ENCODE measurements at places on chromosomes 6 and 20. TPM values are rescaled to one million over a fixed set of nuclear protein-coding genes. Genes with fewer than 3 reads are reported as not detected.

Gene ADGRF5
- total RNA-seq = not detected

Gene HEY2
- total RNA-seq = 0.07 TPM

Gene LPA
- total RNA-seq = 0.02 TPM

Gene LRRC73
- 1.3 TPM for total RNA-seq

Gene IFNGR1
- 29.0 TPM for total RNA-seq

Gene ESR1
- not detected for total RNA-seq

Gene EYS
- total RNA-seq = 0.05 TPM

Gene PAK5
- total RNA-seq = not detected

Gene EYA2
- 3.0 TPM for total RNA-seq

Gene FAM83C
- not detected for total RNA-seq

Gene ME1
- 44.9 TPM for total RNA-seq

Gene ANKRD6
- 2.9 TPM for total RNA-seq

Gene EFCAB8
- total RNA-seq = not detected

Gene CPXM1
- total RNA-seq = not detected

Gene TNFRSF21
- total RNA-seq = 30.0 TPM

Gene LAMA5
- total RNA-seq = 352 TPM

Gene TNF
- not detected for total RNA-seq

Gene OPN5
- not detected for total RNA-seq

Gene SLC22A2
- total RNA-seq = not detected

Gene IL17A
- total RNA-seq = not detected

Gene ROMO1
- 323 TPM for total RNA-seq

Gene OR2B3
- total RNA-seq = not detected

Gene WTAP
- 79.1 TPM for total RNA-seq

Gene KIAA0408
- 7.1 TPM for total RNA-seq

Gene ABT1
- 13.4 TPM for total RNA-seq

Gene CDH4
- total RNA-seq = 6.7 TPM

Gene OVOL2
- total RNA-seq = 0.20 TPM

Gene LY6G6D
- not detected for total RNA-seq

All from A549 treated with DMSO at 1 μM for 4 hours (cell line).